ENCODE measurements at places on chromosomes 1 and 21. TPM values are rescaled to one million over a fixed set of nuclear protein-coding genes. Genes with fewer than 3 reads are reported as not detected.

DNA sequence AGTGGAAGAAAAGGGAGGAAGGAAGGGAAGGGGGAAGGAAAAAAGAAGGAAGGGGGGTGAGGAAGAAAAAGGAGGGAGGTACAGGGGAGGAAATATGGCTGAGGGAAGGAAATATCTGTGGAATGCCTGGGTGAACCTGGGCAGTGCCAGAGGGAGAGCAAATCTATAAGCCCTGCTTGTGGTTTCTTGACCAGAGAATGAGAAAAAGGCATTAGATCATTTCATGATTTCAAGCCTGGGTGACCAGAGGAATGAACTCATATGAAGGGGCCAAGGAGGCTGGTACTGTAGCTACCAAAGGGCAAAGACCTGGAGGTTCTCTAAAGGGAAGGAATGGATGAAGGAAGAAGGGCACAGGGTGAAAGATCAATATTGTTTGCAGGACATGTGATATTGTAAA lies 31.4 kb downstream of the GNG12 start:
- no peak for DNase-seq

The CLCA4 gene
- total RNA-seq: not detected

The HES3 gene
- total RNA-seq: not detected

- no peak for DNase-seq
Observed at GRCh38 chr21:32463367-32463766, 50.9 kb downstream of the EVA1C start.

GRCh38 chr1:160924791-160925651 lies 29.6 kb downstream of the ITLN2 start:
- no peak for DNase-seq

The OPRD1 gene
- total RNA-seq: not detected

DNA sequence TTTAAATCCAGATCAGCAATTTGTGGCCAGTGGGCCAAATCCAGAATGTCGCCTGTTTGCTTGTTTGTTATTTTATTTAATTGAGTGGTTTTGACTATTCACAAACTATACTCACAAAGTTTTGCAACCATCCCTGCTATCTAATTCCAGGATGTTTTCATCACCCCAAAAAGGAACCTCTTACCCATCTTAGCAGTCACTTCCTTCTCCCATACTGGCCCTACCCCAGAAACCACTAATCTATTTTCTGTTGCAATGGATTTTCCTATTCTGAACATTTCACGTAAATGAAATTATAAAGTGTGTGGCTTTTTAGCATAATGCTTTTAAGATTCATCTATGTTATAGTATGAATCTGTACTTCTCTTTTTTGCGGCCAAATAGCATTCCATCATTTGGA lies 41.3 kb downstream of the WDTC1 start:
- DNase-seq: no peak

DNA sequence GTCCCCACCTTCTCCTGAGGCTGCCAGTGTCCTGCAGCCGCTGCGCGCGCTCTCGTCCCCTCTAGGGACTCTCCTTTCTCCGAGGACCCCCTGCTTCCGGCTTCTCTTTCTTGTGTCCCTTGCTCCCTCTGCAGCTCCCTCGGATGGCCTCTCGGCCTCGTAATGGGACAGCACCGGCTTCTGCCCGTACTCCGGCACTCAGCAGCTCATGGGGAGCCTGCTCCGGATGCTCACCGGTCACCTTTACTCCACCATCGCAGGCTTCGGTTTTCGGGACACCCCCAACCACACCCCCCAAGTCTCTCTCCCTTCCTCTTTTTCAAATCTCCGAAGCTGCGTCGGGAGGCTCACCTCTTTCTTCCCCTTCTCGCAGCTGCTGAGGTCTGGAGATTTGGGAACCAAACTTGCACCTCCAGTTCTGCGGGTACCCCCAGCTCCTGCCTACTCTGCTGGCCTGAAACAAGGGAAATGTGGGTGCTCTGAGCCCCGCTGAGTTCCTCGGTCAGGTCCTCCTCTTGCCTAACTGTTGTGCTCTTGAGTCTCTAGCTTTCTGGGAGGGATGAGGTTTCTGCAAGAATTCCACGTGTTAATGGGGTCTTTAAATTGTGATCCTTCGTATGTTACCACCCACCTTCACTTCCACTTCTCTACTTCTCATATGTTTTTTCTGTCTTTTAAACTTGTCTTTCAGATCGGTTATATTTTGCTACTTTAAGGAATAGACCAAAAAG lies 930 bp downstream of the CDC14A start:
- peak; percentile 56 for DNase-seq

DNA sequence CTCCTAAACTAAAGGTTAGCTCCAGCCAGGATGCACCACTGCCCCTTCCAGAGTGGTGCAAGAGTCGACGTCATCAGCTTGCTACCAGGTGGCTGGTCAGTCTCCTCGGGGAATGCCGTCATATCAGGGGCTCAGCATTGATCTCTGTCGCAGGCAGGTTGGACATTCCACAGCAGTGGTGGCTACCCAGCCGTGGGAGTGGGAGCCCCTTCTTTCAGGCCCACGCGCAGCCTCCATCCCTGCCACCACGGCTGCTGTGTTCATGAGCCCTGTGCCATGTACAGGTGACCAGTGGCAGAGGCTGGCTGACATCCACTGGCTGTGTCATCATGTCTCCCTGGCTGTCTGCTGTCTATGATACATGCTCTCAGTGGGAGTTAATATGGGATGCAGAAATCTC lies 25.5 kb downstream of the IL10RB start:
- DNase-seq: no peak

The TLCD4 gene
- not detected for total RNA-seq
